ENCODE measurements at places on chromosomes 3 and 15.

DNA sequence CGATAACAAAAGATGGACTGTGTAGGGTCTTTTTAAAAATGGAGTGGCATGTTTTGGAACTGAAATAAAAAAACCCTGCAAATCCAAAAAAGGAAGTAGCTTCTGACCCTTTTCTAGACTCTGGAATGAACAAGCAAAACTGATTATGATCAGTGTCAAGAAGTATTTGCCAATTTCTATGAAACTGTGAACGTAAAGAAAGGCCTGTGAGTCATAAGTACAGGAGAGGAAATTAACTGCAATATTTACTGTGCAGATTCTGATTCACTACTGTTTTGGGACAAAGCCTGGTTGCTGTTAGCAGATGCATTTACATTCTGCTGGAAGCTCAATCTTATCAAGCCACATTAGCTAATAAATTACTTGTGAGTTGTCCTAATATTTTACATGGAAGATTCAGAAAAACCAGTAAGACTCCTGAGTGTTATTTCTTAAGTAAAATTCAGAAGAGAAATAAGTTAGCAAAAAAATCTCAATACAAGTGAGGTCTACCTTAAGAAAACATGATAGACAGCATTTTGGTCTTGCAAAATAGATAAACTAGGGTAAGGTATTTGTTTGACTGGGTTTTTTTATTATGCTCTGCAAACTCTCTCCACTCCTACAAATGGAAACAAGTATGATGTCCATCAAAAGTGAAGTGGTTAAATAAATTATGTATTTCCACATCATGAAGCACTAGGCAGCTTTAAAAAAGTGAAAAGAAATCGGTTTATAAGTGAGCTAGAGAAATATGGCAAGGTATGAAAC lies 90.2 kb upstream of the LMOD3 start:
- DNase-seq: no peak

GRCh38 chr3:149783576-149783975 lies 8.8 kb downstream of the ANKUB1 start:
- DNase-seq: no peak

GRCh38 chr15:79981831-79982455 lies 10.9 kb upstream of the BCL2A1 start:
- no peak for DNase-seq

DNA sequence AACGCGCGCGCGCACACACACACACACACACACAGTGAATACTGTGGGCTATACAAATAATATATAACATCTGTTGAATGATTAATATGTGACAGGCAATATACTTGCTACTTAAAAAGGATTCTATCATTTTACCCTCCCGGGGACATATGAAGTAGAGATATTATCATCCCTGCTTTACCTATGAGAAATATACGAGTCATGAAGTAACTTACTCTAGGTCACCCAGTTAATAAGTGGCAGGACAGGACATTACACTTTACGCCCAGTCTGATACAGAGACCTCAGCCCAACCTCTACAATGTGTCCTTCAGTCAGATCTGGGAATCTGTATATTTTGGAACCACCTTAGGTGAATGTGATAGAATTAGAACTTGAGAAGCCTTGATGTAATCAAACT lies 55.4 kb downstream of the CCDC54 start:
- DNase-seq: no peak
